ENCODE measurements at places on chromosomes 11 and 22. TPM values are rescaled to one million over a fixed set of nuclear protein-coding genes. Genes with fewer than 3 reads are reported as not detected.

The BID gene
- total RNA-seq, result 36.4 TPM

The FXYD6 gene
- total RNA-seq, result not detected

The CCDC81 gene
- total RNA-seq, result 1.2 TPM

The RBM4B gene
- 15.4 TPM for total RNA-seq

The OR52I1 gene
- total RNA-seq, result not detected
